ENCODE measurements at places on chromosomes 4 and X. TPM values are rescaled to one million over a fixed set of nuclear protein-coding genes. Genes with fewer than 3 reads are reported as not detected.
A peak's percentile ranks its signal among the peaks of the same experiment; 100 is the strongest.

- DNase-seq = no peak
Observed at GRCh38 chr4:7821245-7822136, 118.2 kb downstream of the AFAP1 start.

The PAK3 gene
- 9.2 TPM for total RNA-seq

DNA sequence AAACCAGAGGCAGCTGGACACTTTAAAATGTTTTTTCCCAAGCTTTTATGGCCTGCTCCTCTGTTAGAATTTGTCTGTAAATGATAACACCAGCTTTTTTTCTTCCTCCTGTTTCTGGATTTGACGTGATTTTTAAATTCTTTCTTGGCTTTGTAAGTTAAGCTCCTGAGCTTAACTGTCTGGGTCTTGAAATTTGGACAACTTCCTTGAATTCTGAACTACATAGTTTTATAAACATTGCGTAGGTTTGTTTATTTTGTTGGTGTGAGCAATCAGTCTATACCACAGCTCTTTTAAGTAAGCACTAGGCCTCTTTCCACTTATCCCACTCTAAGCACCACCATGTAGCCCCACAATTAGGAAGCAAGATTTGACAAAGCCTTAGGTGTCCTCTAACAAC lies 144.4 kb upstream of the GUCY1A1 start:
- no peak for DNase-seq

DNA sequence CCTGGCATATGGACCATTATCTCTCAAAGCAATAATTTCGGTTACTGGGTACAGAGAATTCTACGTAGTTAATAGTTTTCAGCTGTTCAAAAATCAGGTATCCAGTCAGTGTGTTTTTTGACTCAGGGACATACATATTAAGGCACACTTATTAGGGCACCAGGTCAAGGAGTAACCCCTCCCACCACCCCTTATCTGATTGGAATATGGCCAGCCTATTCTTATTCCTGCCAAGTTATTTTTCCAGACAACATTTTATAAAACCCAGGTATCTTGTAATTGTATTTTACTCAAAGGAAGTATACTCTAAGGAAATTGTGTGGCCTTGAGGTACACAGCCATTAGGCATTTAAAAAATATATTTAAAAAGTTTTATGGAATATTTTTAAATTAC lies 4.3 kb downstream of the ZFX start:
- no peak for DNase-seq

The FRAS1 gene
- 4.2 TPM for total RNA-seq

The MSANTD1 gene
- total RNA-seq = 0.99 TPM

DNA sequence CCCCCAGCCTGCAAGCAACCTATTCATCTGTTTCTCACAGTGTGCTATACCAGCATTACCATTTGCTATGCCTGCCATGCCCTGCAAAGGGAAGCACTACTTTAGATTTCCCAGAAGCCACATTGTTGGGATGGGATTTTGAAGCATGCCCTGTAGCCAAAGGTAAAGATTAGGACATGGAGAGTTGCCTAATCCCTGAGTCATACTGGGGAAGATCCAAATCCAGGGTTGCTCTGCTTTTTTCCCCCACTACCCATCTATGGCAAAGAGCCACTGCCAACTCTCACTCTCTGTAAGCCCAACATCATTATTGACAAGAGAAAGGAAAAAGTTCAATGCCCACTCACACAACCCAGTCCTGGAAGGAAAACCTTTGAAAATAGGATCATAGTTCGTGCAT lies 36.7 kb upstream of the TMEM164 start:
- DNase-seq = peak; percentile 44

DNA sequence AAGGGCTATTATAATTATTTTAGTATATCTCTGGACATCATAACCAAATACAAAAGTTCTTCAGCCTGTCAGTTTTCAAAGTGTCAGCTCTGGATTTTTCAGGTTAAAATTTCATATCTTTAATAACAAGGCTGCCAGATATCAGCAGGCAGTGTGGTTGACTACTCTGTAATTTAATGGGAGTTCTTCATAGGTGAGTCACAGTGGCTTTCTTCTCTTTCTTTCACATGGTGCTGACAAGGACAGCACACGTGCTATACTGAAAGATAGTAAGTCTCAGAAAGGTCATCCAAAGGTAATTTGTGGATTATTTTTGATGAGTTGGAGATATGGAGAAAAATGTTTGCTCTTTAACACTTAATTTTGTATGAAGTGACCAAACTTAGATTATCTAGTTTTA lies 43.2 kb downstream of the GALNT7 start:
- peak; percentile 83 for DNase-seq

- no peak for DNase-seq
Observed at GRCh38 chr4:185867770-185868169, 55.8 kb upstream of the SORBS2 start.

GRCh38 chr4:4735136-4735750 lies 124.2 kb upstream of the MSX1 start:
- DNase-seq = no peak

DNA sequence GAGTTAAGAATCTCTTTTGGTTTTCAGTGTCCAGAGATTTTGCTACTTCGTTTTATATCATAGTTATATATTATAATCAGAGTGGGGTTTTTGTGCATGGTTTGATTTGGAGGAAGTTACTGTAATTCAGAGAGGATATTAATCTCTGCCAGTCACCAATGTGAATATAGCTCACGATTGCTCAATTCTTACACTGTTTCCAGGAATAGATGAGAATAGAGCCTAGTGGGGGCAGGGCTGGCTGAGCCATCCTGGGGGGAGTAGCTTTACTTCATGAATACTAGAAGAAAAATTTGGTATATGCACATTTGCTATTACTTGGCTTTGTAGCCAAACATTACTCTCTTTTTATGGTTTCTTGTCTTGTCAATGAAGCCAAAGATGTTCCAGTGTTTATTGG lies 60.9 kb upstream of the TRPC3 start:
- peak; percentile 30 for DNase-seq

The MAGEA9B gene
- total RNA-seq = not detected

DNA sequence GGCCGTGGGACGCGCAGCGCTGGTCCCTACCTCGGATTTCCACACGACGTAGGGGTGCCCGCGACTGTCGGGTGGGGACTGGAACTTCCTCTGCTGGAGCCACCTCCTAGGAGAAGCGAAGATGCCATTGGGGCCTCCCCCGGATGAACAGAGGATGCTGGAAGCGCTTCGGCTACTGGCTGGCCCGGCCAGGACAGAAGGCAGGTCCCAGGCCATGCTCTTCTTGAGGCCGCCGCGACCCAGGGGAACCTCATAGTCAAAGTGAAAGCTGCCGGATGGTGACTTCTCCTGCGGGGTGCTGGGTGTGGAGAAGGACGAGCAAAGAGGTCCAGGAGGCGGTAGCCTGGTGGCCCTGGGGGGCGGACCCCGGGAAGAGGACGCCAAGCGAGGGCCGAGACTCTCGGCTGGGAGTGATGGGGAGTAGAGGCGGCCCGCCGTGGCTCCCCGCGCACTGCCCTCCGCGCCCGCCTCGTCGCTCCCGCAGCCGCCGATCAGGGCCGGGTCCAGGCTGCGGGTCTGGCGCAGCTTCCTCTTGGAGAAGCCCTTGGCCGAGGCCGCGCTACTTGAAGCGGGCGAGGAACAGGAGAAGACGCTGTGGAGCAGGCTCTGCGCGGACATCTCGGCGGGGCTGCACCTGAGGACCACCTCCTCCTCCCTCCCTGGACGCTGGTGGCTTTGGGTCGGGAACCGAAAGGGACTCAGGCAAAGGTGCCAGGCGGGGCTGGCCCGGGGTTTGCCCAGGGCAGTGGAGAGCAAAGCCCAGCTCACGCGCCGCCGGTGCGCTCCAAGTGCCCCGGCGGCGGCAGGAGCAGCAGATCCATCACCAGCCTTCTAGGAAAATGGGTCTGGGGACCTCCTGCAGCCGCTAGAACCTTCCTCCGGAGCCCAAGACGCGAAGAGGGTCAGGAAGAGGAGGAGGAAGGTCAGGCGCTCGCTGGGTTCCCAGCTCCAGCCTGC lies 1.2 kb downstream of the ARHGAP6 start:
- no peak for DNase-seq
